NCI-H510A treated with DMSO at 0.1 percent for 48 hours (cell line): ENCODE measurements at places on chromosomes 4 and X.
A peak's percentile ranks its signal among the peaks of the same experiment; 100 is the strongest.

DNA sequence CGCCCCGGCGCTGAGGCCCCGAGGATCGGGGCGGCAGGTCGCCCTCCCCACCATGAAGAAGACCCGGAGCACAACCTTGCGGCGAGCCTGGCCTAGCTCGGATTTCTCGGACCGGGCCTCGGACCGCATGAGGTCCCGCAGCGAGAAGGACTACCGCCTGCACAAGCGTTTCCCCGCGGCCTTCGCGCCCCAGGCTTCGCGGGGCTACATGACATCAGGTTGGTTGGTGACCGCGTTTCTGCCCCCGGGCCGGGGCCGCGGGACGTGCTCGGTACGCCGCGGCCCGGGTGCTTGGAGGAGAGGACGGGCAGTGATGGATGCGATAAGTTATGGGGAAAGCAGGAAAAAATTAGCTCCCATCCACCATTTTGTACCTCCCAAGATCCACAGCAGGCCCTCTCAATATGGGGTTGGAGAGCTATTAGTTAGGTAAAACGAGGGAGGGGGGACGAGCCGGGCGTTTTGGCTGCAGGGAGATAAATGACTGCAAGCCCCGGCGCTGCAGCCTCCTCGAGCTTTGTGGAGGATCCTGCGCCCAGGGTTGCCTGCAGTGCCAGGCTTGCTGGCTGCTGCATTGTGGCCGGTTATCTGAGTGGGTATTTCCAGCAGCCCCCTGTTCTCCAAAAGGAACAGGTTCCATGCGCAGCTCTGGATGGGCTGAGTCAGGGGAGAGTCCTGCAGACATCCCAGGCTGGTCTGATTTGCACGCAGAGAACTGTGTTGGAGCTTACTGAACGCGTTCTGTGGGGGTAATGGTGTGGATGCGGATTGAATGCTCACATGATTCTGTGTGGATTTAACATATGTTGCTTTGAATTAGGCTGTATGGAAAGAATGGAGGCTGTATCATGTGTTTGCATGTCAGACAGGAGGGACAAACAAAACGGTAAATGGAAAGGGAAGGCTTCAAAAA, 1.9 kb downstream of the STOX2 start:
- no peak for DNase-seq

GRCh38 chr4:149344436-149344835, 471.2 kb downstream of the IQCM start:
- DNase-seq: no peak

GRCh38 chrX:20412871-20413486, 146.3 kb upstream of the RPS6KA3 start:
- no peak for DNase-seq

DNA sequence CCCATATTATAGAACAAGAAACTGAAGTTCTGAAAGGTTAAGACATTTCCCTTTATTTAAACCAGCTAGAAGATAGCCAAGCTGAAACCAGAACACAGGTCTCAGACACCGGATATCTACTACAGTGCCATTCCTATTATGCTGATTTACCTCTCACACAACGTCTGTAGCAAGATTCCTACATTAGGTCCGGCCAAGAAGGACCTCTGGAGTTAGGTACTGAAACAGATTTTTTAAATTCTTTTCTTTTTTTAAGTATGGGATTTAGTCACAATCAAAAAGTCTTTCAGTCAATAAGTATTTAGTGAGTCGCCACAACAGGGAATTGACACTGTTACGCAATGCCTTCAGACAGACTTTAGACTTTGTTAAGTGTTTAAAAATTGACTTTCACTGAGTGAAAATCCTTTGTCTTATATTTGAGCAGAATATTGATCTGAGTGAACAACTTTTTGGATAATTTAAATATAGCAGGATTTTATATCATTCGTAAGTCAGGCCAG, 26.5 kb upstream of the SPANXN4 start:
- DNase-seq: no peak

- DNase-seq: peak; percentile 50
Measured at GRCh38 chrX:28586981-28587551, at the start of gene IL1RAPL1. IL1RAPL1 (plus strand) TSS chrX:28587446.

- peak; percentile 25 for DNase-seq
Measured at GRCh38 chr4:81723927-81724587, 252.3 kb upstream of the RASGEF1B start.

GRCh38 chr4:184471881-184472613, 2.3 kb downstream of the IRF2 start:
- DNase-seq: peak; percentile 21

- DNase-seq: no peak
Measured at GRCh38 chrX:31384471-31384870, 312.6 kb upstream of the FTHL17 start.

DNA sequence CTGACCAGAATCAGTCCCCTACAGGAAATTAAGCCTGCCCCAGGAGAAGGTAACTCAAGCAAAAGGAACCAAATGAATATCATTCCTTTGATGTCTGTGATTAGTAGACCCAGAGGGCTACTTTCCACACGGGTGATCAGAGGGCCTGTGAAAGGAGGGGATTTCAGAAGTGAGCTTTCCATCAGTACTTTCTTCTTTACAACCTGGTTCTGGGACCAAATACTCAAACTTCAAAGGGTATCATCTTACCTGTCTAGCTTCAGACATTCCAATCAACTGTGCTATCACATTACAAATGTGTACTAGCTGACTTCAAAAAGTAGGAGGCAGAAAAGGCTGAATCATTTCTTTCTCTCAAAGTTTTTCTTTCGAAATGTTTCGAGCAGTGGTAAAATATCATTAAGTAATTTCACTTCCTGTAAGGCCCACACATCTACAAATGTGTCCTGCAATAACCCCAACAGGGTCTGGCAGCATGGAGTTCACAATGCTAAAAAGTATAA, 23.9 kb downstream of the ACSL4 start:
- no peak for DNase-seq

GRCh38 chrX:133645256-133645655, 230.0 kb upstream of the GPC4 start:
- no peak for DNase-seq

GRCh38 chr4:82562564-82562854, 721 bp upstream of the TMEM150C start:
- no peak for DNase-seq

- no peak for DNase-seq
Measured at GRCh38 chr4:150178161-150178560, 99.9 kb downstream of the DCLK2 start.

- no peak for DNase-seq
Measured at GRCh38 chr4:39655876-39656275, 17.2 kb upstream of the SMIM14 start.

DNA sequence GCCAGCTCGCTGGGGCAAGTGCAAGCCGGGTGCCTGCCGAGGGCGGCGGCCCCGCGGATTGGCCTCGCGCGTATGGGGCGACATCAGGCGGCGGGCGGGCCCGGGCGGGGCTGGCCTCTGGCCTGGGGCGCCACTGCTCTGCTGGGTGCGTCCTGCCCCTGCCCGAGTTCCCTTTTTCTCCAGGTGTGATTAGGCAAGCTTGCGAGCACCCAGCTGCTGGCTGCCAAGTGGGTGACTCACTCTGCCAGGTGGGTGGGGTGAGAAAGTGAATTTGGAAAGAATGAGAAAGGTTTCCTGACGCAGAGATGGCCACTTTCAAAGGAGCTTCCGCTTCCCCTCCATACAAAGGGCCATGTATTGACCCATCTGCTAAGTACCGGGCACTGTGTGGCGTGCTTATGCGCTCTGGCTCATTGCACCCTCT, 32.5 kb downstream of the FGFBP1 start:
- DNase-seq: peak; percentile 46

GRCh38 chrX:8254401-8254800, 83.3 kb upstream of the VCX2 start:
- DNase-seq: no peak

DNA sequence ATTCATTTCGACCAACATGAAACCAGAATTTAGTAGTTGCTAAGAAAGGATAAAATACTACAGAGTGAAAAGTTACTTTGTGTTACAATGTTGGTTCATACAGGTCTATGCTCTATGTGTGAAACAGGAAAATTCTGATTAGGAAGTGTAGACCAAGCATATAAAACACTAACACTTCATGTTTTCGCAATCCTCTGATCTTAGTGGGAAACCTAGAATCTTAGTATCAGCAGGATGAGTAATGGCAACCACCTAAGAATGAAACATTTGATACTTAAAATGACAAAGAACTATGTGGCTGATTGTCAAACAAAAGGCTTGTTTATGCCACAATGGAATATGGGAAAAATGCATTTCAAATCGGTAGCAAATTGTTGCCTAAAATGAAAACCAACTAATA, 116.1 kb downstream of the AMMECR1 start:
- no peak for DNase-seq

DNA sequence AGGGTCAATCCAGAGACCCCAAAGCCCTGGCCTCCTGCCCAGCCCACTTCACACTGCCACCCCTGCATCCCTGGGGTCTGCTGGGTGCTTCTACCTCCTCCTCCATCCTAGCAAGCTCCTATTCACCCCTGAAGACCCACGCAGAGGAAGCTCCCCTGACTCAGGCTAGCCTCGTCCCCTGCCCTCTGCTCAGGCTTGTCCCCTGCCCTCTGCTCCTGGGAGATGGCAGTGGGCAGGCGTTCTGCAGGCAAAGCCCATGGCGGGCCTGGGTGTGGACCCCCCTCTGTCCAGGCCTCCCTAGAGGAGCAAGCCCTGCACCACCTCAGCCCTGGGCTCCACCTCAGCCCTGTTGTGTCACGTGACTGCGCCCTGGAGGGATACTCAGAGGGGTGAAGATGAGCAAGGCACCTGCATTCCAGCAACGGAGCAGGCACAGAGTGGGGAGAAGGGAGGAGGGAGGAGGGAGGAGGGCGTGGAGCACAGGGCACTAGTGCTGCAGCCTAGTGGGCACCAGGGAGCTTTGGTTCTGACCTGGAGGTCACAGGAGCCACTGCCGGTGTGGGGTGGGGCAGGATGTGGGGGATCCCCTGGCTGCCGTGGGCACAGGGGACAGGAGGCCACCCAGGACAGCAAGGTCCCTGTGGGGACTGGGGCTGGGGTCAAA, 27.6 kb upstream of the FGFR3 start:
- DNase-seq: no peak

DNA sequence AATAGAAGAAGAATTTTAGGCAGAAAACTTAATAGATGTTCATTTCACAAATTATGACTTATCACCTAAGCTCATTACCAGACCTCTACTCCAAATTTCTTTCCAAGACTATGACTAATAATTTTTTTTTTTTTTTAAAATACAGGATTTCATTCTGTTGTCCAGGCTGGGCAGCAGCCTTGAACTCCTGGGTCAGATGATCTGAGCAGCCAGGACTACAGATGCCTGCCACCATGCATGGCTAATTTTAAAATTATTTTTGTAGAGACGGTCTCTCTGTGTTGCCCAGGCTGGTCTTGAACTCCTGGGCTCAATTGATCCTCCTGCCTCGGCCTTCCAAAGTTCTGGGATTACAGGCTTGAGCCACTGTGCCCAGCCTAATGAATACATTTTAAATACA, 119.2 kb downstream of the ARHGAP10 start:
- DNase-seq: no peak

DNA sequence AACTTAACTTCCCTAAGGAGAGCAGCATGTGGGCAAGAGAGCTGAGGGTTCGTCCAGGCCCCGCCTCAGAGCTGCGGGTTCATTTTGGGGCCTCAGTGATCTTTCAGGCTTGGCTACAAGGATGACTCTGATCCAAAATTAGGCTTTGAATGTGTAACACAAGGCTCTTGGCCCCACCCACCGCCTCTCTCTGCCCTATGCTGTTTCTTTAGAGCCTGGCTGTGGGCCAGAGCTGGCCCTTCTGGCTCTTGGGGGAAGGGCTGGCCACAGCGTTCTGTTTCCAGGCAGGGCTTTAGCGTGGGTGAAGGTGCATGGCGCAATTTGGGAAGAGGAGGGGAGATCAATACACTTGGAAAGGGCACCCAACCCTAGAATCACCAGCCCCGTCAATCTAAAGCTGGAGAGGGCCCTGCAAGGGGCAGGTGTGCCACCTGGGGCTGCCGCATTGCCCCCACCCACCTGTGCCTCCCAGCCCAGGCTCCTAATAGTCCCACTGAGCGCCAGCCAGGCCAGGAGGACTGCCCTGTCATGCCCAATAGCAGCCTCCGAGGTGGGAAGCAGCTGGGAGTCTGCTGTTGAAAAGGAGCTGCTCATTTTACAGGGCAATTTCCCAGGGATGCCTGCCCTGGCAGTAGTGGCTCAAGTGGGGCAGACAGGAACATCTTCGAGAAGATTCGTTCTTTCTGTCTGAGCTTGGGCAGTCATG, 84.5 kb upstream of the MAML3 start:
- peak; percentile 89 for DNase-seq

GRCh38 chrX:68721546-68721945, 74.1 kb downstream of the STARD8 start:
- DNase-seq: no peak

GRCh38 chr4:35695003-35695402, 549.3 kb downstream of the ARAP2 start:
- no peak for DNase-seq

GRCh38 chr4:76703123-76703490, 194.8 kb downstream of the SOWAHB start:
- DNase-seq: no peak

GRCh38 chr4:4673070-4673469, 131.2 kb upstream of the STX18 start:
- no peak for DNase-seq

- DNase-seq: no peak
Measured at GRCh38 chrX:65508851-65509250, 25.7 kb downstream of the LAS1L start.

GRCh38 chrX:100076031-100076430, 334.0 kb downstream of the PCDH19 start:
- DNase-seq: no peak

GRCh38 chr4:3250438-3250955, 1.5 kb downstream of the MSANTD1 start:
- DNase-seq: peak; percentile 38

GRCh38 chr4:146113171-146113570, 62.3 kb upstream of the LSM6 start:
- DNase-seq: no peak

- DNase-seq: no peak
Measured at GRCh38 chr4:178142724-178143123, 700.5 kb upstream of the AGA start.

- peak; percentile 33 for DNase-seq
Measured at GRCh38 chr4:14841801-14842768, 160.2 kb upstream of the CPEB2 start.

GRCh38 chrX:14496674-14497073, 32.7 kb upstream of the GLRA2 start:
- no peak for DNase-seq

- DNase-seq: no peak
Measured at GRCh38 chr4:92421920-92422319, 118.2 kb downstream of the GRID2 start.

- no peak for DNase-seq
Measured at GRCh38 chrX:150018931-150019361, 80.7 kb upstream of the EOLA2 start.

DNA sequence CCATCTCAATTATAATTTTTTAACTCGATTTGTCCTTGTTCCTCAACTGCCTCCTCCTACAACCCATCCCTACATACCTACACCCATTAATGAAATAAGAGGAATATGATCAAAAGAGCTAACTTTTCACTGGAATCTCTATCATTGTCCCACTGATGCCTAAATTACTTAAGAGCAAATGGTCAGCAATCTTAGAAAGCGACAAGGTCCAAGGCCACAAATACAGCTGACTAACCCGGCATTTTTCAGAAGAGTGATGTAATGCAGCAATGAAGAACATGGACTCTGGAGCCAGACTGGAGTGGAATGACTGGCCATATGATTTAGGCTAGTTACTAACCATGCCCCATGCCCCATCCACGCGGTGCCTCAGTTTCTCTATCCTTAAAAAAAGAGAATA, 56.2 kb downstream of the PPA2 start:
- no peak for DNase-seq
